ENCODE measurements at places on chromosomes 13 and 19. TPM values are rescaled to one million over a fixed set of nuclear protein-coding genes. Genes with fewer than 3 reads are reported as not detected.

DNA sequence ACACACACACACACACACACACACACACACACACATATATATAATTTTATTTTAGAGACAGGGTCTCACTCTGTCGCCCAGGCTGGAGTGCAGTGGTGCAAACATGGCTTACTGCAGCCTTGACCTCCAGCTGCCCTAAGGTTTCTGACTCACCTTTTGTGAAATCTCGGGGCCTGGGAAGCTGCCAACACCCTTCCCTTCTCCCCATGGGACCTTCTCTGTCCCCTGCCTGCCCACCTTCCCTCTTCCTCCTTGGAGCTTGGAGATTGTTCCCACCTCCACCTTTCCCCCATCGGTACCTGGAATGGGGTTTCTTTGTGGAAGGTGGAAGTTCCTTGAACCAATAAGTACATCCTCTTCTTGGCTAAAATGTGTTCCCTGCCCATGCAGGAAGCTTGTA is 6.3 kb downstream of the ARRDC5 start:
- no peak overlapping the region for H3K4me3 ChIP-seq
- H3K27me3 ChIP-seq, result no peaks in the 10 kb centered on the region
- no peak for DNase-seq
- H3K36me3 ChIP-seq, result no peaks in the 10 kb centered on the region
- H3K27ac ChIP-seq, result no peak overlapping the region
- no peaks in the 10 kb centered on the region for H3K4me1 ChIP-seq

DNA sequence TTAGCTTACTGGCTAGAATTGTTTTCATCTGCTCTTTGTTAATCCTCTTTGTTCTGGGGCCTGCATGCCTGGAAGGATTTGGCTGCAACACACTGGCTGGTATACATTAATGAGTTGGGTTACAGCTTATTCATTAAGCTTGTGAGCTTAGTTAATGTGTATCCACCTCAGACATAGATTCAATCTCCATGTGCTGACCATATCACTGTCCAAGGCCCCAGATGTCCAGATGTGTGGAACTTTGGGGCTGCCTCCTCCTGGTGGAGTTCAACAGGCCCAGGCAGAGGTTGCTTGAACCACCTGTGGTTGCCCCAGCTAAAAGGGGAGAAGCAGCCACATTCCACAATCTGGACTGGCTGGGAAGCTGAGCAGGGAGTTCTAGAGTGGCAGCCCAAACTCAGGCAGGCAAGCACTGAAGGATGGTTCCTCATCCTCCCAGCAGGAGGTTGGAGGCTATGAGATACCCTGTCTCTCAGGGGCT is 5.4 kb downstream of the DIAPH3 start:
- peaks cover 37% of the 10 kb centered on the region for H3K36me3 ChIP-seq
- peaks cover 22% of the 10 kb centered on the region for H3K4me1 ChIP-seq
- DNase-seq, result no peak
- no peak overlapping the region for H3K4me3 ChIP-seq
- no peak overlapping the region for H3K27ac ChIP-seq

Gene MBD3L2
- total RNA-seq, result not detected

GRCh38 chr13:28636069-28636468 is 22.9 kb upstream of the POMP start:
- peaks cover 22% of the 10 kb centered on the region for H3K27me3 ChIP-seq
- no peaks in the 10 kb centered on the region for H3K36me3 ChIP-seq
- no peak overlapping the region for H3K27ac ChIP-seq
- DNase-seq, result no peak

GRCh38 chr19:17365361-17365760 is 11.8 kb downstream of the PLVAP start:
- no peak for DNase-seq
- no peak overlapping the region for H3K27ac ChIP-seq
- peaks cover 8% of the 10 kb centered on the region for H3K27me3 ChIP-seq
- H3K4me1 ChIP-seq, result peaks cover 4% of the 10 kb centered on the region
- no peak overlapping the region for H3K4me3 ChIP-seq
- H3K36me3 ChIP-seq, result no peaks in the 10 kb centered on the region

Gene OR4F17
- not detected for total RNA-seq

DNA sequence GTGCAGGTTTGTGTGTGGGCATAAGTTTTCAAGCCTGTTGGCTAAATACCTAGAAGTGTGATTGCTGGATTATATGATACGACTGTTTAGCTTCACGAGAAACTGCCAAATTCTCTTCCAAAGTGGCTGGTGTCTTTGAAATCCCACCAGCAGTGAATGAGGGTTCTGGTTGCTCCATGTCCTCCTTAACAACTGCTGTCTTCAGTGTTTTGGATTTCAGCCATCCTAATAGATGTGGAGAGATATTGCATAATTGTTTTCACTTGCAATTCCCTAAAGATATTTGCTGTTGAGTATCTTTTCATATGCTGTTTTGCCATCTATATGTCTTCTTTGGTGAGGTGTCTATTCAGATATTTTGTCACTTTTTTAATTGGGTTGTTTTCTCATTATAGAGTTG is 390.5 kb downstream of the ZNF536 start:
- no peaks in the 10 kb centered on the region for H3K36me3 ChIP-seq
- H3K4me3 ChIP-seq, result no peak overlapping the region
- H3K27ac ChIP-seq, result no peak overlapping the region

DNA sequence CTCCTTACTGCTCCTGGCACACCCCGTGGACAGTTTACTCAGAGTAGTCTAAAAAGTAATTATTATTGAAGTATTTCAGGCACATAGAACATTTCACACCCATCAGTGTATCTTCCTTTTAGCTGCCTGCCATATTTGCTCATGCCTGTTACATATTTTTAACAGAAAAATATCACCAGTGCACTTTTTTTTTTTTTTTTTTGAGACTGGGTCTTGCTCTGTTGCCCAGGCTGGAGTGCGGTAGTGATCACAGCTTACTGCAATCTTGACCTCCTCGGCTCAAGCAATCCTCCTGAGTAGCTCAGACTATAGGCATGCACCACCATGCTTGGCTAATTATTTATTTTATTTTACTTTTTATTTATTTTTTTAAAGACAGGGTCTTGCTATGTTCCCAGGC is 40.7 kb upstream of the GPI start:
- DNase-seq, result no peak
- peaks cover 6% of the 10 kb centered on the region for H3K4me1 ChIP-seq
- H3K27ac ChIP-seq, result no peak overlapping the region
- H3K36me3 ChIP-seq, result peaks cover 26% of the 10 kb centered on the region

- no peak overlapping the region for H3K4me3 ChIP-seq
- no peaks in the 10 kb centered on the region for H3K27me3 ChIP-seq
- no peaks in the 10 kb centered on the region for H3K36me3 ChIP-seq
- no peak for DNase-seq
- no peak overlapping the region for H3K27ac ChIP-seq
- H3K4me1 ChIP-seq, result peaks cover 29% of the 10 kb centered on the region
Observed at GRCh38 chr13:40780822-40781401, 8.5 kb upstream of the SLC25A15 start.

DNA sequence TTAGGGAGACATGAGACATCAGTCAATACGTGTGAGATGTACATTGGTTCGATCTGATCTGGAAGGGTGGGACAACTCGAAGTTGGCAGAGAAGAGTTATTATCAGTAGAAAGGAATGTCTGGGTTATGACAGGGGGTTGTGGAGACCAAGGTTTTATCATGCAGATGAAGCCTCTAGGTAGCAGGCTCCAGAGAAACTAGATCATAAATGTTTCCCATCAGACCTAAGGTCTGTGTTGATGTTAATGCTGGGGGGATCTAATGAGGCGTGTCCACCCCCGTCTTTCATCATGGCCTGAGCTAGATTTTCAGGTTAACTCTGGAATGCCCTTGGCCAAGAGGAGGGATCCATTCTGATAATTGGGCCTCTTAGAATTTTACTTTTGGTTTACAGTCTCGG is 187.0 kb upstream of the KL start:
- DNase-seq, result no peak
- peaks cover 2% of the 10 kb centered on the region for H3K36me3 ChIP-seq
- H3K27ac ChIP-seq, result no peak overlapping the region
- no peak overlapping the region for H3K4me3 ChIP-seq
- H3K27me3 ChIP-seq, result no peaks in the 10 kb centered on the region

- no peaks in the 10 kb centered on the region for H3K36me3 ChIP-seq
- H3K4me3 ChIP-seq, result no peak overlapping the region
- DNase-seq, result no peak
- no peaks in the 10 kb centered on the region for H3K27me3 ChIP-seq
Observed at GRCh38 chr19:37988758-37989635, 82.0 kb downstream of the SIPA1L3 start.

GRCh38 chr13:108435393-108436149 is 166.1 kb downstream of the TNFSF13B start:
- H3K36me3 ChIP-seq, result no peaks in the 10 kb centered on the region
- peaks cover 3% of the 10 kb centered on the region for H3K27me3 ChIP-seq
- no peak overlapping the region for H3K27ac ChIP-seq
- no peak overlapping the region for H3K4me3 ChIP-seq

DNA sequence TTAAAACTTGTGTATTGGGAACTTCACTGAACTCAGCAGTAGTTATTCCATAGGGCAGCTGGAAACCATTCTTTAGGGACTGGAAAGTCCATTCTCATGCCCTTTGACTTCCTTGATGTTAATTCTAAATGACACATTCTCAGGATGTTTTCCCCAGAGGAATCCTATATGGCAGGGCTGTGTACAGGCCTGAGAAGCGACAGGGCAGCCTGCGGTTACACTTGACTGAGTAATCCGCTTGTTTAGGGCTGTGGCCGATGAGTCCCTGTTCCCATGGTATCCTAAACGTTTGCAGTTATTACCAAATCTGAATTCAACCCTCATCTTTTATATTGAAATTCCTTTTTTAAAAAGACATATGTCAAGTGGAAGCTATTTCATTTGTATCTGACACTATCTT is 83.5 kb downstream of the COL4A2 start:
- peaks cover 26% of the 10 kb centered on the region for H3K27me3 ChIP-seq
- DNase-seq, result no peak
- no peaks in the 10 kb centered on the region for H3K36me3 ChIP-seq
- H3K4me1 ChIP-seq, result no peaks in the 10 kb centered on the region

All from activated CD4-positive, alpha-beta T cell treated with anti-CD3 and anti-CD28 coated beads, Interleukin-2, amount 10 ng/mL, durations not matched to agents 7 days and 5 days (primary cell).